ENCODE measurements at places on chromosomes 3 and 15. TPM values are rescaled to one million over a fixed set of nuclear protein-coding genes. Genes with fewer than 3 reads are reported as not detected.

DNA sequence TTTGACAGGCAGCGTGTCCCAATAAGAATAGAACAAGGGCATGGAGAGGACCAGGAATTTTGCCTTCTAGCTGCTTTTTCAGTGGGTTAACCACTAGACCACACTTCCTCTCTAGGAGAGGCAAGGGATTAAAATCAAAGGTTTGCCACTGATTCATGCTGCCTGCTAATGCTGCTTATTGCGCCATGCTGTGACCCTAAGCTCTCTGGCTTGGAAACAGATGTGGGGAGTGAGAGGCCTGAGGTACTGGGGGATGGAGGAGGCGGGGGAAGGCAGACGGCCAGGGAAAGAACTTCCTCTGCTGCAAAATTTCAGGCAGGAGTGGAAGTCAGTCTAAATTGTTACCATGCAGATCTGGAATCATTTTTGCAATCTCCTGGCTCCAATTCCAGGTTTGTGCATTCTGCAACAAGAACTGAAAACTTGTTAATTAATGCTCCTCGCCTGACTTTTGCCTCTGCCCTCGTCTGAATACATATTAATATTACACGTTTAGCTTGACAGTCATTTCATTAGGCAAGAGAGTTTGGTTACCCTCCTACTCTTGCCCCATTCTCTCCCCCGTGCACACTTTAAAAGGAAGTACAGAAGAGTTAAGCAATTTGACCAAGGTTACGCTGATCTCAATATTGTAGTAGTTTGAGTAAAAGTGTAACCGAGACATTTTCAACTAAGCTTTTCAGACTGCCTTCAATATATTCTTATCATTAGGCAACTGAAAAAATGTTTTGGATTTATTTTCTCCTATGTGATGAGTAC, 121.7 kb upstream of the SPRED1 start:
- DNase-seq: peak; percentile 98

DNA sequence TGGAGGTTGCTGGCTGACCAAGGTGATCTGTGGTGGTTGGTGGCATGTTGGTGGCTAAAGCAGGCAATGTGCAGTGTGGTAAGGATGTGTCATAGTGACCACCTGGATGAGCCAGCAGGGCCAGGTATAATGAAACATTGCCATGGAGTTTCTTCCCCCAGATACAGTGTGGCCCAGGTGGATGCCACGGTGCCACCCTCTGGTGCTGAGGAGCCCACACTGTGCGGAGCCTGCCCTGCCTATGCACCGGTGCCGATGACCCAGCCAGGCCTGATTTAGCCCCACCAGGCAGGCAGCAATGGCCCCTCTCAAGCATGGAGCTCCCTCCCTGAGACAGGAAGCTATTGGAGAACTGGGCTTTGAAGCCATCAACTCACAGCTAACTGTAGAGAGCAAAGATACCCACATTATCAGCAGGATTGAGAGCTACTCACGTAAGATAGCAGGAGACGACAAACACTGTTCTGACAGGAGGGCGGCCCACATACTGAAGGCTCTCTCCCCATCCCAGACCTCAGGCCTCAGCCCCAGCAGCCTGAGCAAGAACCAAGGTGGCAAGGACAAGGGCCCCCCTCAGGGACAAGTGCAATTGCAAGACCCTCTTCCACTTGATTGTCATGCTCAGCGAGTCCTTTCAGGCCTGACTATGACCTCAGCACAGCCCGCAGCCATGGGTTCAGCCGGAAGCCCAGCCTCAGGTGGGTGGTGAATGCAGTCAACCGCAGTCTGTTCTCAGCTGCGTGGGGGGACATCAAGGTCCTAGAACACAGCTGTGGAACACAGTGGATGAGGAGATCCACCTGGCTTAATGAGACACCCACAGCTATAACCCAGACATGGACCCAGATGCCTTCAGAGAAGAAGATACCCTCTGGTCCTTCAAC, 82.8 kb upstream of the CDV3 start:
- DNase-seq: no peak

DNA sequence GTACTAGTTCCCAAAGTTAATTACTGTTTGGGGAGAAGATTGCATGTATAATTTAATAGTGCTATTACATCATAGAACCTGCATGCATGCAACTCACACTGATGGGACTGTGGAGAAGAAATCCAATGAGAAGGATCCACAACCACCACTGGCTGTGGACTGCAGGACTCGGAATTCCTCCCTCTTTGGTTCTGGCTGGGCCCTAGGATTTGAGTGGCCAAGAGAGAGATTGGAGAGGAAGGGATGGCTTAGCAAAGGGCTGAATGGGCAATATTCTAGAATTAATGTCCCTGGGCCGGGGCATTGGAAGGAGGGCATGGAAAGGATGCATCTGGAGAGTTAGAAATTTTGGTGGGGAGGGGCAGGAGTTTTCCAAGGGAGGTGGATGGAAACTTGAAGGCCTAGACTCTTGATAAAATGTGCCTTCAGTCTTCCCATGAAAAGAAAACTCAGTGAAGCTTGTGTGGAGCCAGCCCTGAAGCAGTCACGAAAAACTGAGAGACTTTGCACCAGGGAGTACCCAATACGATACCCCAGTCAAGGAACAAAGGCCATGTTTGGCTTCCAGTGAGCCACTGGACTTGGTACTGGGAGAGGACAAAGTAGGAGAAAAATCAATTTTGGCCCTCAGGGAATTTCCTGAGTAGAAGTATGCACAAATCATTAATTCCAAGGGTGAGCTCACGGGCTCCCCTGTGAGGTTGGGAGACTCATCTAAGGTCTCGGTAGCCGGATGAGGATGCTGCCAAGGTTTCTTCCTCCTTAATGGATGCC, 31.4 kb upstream of the TPM1 start:
- no peak for DNase-seq

DNA sequence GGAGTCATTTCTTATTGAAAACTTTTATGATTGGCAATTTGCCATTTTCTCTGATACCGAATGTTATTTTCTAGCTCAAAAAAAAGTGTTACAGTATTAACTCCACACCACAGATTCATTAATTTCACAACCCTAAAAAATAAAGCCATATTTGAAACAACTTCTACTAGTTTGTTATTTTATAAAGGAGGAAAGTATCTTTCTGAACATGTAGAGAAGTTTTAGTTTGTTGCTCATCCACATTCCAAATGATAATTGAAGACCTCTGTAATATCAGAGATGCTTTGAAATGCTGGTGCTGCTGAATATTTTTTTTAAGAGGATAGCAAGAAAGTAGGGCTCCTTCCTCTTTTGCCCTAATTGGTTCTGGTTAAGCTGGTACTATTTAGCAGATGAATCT, 1.9 kb downstream of the VGLL3 start:
- peak; percentile 44 for DNase-seq

DNA sequence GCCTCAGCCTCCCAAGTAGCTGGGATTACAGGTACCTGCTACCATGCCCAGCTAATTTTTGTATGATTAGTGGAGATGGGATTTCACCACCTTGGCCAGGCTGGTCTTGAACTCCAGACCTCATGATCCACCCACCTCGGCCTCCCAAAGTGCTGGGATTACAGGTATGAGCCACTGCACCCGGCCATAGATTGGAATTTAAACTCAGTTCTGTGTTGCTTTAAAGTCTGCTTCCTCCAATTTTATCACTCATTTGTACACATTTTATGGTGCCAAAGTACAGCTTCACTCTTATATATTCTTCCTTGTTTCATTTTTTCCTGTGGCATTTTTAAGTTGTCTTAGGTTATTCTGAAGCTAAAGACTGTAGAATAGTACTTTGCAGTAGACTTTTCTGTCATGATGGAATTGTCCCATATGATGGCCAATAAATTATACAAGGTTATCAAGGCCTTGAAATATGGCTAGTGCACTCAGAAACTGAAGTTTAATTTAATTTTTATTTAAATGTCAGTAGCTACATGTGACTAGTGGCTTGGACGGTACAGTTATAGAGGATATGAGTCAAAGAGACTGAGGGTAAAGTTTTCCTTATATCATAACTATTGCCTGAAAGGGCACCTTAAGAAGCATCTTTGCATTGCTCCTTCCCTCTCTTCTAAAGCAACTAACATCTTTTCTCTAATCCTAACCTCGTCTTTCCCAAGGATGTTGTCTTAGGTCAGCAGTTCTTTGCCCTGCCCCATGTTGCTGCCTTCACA, 28.1 kb downstream of the ATP11B start:
- DNase-seq: no peak

The C3orf80 gene
- 1.3 TPM for total RNA-seq

The FAM227B gene
- 4.4 TPM for total RNA-seq

The CKMT1A gene
- total RNA-seq: not detected

The ERC2 gene
- not detected for total RNA-seq

Data from GM23248 (cell line).